Stimulated activated CD8-positive, alpha-beta memory T cell treated with anti-CD3 and anti-CD28 coated beads, Interleukin-4, amount 100 ng/mL, for 4 hours (primary cell): ENCODE measurements at places on chromosomes 12 and 14.

DNA sequence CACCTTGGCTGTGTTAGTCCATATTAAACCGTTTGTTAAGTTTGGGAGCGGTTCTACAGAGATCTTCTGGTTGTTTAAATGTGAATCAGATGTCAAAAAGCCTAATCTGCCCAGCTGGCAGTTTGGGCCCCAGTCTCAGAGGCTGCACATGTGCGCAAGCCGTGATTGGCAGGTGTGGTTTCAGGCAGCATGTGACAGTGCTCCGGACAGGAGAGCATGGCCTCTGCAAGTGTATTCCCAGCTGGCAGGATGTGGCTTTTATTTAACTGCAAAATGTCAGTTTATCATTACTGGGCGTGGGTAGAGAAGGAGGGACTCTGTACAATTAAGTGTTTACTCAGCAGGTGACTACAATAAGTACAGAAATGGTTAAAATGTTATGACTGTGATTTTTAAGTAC lies 77.5 kb downstream of the PELI2 start:
- no peak for DNase-seq

GRCh38 chr12:98736352-98737321 lies 91.5 kb downstream of the APAF1 start:
- DNase-seq = no peak

- no peak for DNase-seq
These were observed 3.5 kb upstream of the PHLDA1 start for GRCh38 chr12:76035045-76035444.

GRCh38 chr14:75430116-75430515 lies 2.3 kb downstream of the JDP2 start:
- no peak for DNase-seq

DNA sequence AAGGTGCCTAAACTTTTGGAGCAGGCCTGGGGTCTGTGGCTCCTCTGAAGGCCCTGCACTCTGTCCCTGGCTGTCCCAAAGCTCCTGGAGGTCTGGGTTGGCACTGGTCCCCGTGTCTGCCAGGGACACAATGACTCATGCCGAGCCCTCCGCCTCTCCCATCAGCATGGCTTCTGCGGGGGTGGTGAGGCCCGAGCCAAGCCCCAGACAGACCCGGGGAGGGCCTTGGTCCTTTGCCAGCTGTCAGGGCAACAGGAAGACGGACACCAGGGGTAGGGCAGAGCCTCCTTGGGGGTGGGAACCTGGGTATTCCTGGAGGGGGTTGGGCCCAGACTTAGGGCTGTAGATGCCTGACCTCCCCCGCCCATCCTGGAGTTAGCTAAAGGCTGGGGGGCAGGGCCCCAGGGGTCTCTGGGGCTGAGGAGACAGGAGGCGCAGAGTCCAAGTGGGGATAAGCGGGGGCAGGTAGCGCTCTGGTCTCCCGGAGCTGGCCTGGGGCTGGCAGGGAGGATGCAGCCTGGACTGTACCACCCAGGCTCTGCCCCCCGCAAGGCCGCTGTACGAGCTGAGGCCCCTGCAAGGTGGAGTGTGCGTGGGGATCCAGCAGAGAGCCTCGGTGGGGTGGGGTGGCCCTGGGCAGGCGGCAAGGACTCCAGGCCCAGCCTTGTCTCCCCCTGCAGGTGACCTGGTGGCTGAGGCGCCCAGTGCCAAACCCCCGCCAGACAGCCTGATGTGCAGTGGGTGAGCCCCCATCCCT lies 16.4 kb upstream of the PUS1 start:
- no peak for DNase-seq

- DNase-seq = no peak
These were observed 138.4 kb downstream of the ADGRD1 start for GRCh38 chr12:131091976-131092691.

DNA sequence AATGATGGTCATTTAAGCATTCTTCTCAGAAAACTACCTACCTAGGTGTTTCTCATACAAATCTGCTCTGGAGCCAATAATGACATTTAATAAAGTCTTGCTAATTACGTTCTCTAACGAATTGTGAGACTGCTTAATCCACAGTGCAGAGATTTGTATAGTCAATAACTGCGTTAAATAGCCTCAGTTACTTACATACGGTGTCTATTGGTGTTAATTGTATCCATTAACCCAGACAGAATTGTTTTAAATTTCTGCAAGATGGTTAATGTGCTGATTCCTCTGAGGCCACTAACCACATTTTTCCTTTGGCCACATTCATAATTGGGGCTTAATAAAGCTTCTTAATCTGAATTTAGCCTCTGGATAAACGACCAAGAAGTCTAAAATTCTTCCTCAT lies 171.7 kb downstream of the SLC41A2 start:
- DNase-seq = no peak

DNA sequence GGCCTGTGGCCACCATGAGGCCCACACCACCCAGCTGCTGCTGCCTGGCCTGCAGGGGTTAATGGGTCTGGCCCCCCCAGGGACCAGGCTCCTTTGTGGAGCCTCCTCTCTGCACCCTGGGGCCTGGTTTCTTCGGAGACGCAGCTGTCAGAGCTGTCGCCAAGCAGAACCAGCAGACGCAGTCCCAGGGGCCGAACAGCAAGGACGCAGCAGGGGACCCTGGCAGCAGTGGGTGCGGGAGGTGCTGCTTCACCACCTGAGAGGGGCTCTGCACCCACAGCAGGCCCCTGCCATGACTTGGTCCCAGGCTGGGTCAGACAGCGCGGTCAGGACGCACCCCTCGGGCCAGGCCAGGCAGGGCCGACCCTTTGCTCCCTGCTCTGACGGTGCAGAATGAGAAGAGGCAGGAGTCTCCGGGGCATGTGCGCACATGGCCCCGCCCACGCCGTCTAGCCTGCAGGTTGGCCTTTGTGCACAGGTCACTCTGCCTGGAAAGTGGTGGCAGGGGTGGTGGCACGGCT lies 30.5 kb downstream of the JAG2 start:
- no peak for DNase-seq

DNA sequence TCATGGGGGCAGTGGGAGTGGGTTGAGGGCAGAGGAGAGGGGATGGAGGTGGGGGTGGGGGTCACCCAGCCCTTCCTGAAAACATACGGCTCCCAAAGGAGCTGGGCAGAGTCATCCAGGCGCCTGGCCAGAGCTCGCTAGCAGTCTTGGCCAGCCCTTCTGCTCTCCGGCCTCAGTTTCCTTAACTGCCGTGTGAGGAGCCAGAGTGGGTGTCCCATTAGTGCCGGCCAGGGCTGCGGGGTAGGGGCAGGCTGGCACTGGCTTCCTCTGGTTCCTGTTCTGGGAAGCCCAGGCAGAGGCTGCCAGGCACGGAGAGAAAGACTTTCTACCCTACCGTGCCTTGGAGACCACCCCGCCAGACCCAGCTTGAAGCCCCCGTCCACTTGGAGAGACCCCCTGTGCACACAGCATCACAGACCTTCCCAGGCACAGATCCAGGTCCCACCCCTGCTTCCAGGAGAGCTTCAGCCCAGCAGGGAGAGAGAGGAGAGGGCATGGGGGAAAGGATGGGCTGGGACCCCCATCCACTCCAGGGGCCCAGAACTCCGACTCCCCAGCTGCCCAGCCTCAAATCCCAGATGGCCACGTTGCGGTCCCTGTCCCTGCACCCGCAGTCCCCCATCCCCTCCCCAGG lies 93.3 kb downstream of the RFLNA start:
- no peak for DNase-seq

- DNase-seq = no peak
These were observed 91.2 kb downstream of the WNK1 start for GRCh38 chr12:843609-844008.

GRCh38 chr12:56591126-56591525 lies 39.0 kb downstream of the BAZ2A start:
- DNase-seq = no peak

- no peak for DNase-seq
These were observed 65.7 kb downstream of the CDK17 start for GRCh38 chr12:96334502-96334901.

GRCh38 chr14:22565391-22565945 lies 23.6 kb downstream of the DAD1 start:
- DNase-seq = no peak

GRCh38 chr12:99146730-99147129 lies 500.8 kb upstream of the GARIN6 start:
- no peak for DNase-seq

DNA sequence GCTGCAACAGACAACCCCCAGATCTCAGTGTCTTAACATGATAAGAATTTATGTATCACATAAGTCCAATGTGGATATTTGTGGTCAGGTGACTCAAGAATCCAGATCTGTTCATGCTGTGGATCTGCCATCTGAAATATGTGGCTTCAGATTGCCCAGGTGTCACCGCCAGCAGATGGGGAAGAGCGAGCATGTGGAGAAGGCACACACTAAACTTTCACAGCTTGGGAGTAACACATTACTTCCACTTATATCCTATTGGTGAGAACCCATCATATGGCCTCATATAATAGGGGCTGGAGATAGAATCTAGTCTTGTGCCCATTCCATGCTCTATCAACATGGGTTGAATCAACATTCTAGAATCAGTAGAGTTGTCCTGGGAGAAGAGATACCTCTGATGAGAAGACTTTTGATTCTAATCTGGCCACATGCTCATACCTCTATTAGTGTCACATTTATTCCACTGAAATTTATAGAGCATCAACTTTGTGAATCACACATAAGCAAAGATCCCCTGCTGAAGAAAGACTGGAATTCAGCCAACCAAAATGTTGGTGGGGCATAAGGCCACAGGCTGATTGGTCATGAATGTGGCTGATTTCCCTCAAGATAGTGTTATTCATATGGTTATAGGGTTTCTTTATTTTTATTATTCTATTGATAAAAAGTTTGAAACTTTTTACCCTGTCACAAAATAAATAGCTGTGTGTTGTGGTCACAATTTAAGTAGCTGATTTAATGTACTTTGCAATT lies 6.0 kb upstream of the CALCOCO1 start:
- DNase-seq = no peak

GRCh38 chr12:9256341-9256740 lies 48.1 kb upstream of the PZP start:
- no peak for DNase-seq

GRCh38 chr14:73958591-73958990 lies 8.5 kb downstream of the COQ6 start:
- no peak for DNase-seq

DNA sequence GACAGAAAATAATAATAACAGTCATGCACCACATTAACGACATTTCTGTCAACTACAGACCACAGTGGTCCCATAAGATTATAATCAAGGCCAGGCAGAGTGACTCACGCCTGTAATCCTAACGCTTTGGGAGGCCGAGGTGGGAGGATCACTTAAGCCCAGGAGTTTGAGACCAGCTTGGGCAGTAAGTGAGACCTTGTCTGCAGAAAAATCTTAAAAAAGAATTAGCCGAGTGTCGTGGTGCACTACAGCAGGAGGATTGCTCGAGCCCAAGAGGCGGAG lies 8.6 kb downstream of the NAB2 start:
- no peak for DNase-seq
